Hepatocyte (in vitro differentiated cells): ENCODE measurements at places on chromosomes 2 and 18. TPM values are rescaled to one million over a fixed set of nuclear protein-coding genes. Genes with fewer than 3 reads are reported as not detected.

RNF144A gene
- polyA plus RNA-seq, result 3.4 and 5.4 TPM in 2 replicates

MALL gene
- 40.1 and 55.7 TPM in 2 replicates for polyA plus RNA-seq

PECR gene
- polyA plus RNA-seq, result 13.8 and 17.4 TPM in 2 replicates

TXNDC2 gene
- 0.41 TPM in 1 of 2 replicates, not detected in the other for polyA plus RNA-seq

CRYBA2 gene
- not detected in 2 replicates for polyA plus RNA-seq

FIGN gene
- polyA plus RNA-seq, result 1.4 TPM in 2 replicates

C2orf66 gene
- 0.47 TPM in 1 of 2 replicates, not detected in the other for polyA plus RNA-seq

OTOS gene
- 0.34 TPM in 1 of 2 replicates, not detected in the other for polyA plus RNA-seq

POTEI gene
- 1.2 TPM in 2 replicates for polyA plus RNA-seq

EVA1A gene
- polyA plus RNA-seq, result 15.3 and 17.2 TPM in 2 replicates

KRTCAP3 gene
- polyA plus RNA-seq, result 21.0 and 23.3 TPM in 2 replicates

MAP3K19 gene
- 0.50 TPM in 1 of 2 replicates, not detected in the other for polyA plus RNA-seq

PSD4 gene
- polyA plus RNA-seq, result 11.5 and 15.1 TPM in 2 replicates

TFPI gene
- 79.7 and 79.9 TPM in 2 replicates for polyA plus RNA-seq

GLS gene
- polyA plus RNA-seq, result 78.8 and 78.9 TPM in 2 replicates

PKDCC gene
- polyA plus RNA-seq, result 270 and 281 TPM in 2 replicates

TMEM247 gene
- polyA plus RNA-seq, result not detected in 2 replicates

QPCT gene
- 0.36 and 0.81 TPM in 2 replicates for polyA plus RNA-seq

MFF gene
- 106 and 111 TPM in 2 replicates for polyA plus RNA-seq

TRAPPC12 gene
- polyA plus RNA-seq, result 49.3 and 66.5 TPM in 2 replicates

COL5A2 gene
- 131 and 137 TPM in 2 replicates for polyA plus RNA-seq

DNAJC5G gene
- not detected in 2 replicates for polyA plus RNA-seq

ABCA12 gene
- polyA plus RNA-seq, result 0.07 and 0.15 TPM in 2 replicates

CDK5R2 gene
- polyA plus RNA-seq, result not detected in 2 replicates

LCLAT1 gene
- 9.8 and 10.1 TPM in 2 replicates for polyA plus RNA-seq

XDH gene
- polyA plus RNA-seq, result 1.6 and 2.6 TPM in 2 replicates

SPDYA gene
- polyA plus RNA-seq, result 1.3 and 2.1 TPM in 2 replicates

VWC2L gene
- polyA plus RNA-seq, result not detected in 2 replicates

ABCG5 gene
- polyA plus RNA-seq, result 1.8 and 5.4 TPM in 2 replicates

DSC1 gene
- 0.26 TPM in 1 of 2 replicates, not detected in the other for polyA plus RNA-seq

RAB6C gene
- not detected in 2 replicates for polyA plus RNA-seq

CHRNG gene
- not detected in 2 replicates for polyA plus RNA-seq
